ENCODE measurements at places on chromosomes 16 and 17. TPM values are rescaled to one million over a fixed set of nuclear protein-coding genes. Genes with fewer than 3 reads are reported as not detected.

- no peak for DNase-seq
Observed at GRCh38 chr16:53924331-53925106, 220.6 kb downstream of the FTO start.

The SULT1A2 gene
- total RNA-seq: 0.90 TPM

GRCh38 chr17:3531266-3532101, 26.1 kb downstream of the TRPV3 start:
- no peak for DNase-seq

DNA sequence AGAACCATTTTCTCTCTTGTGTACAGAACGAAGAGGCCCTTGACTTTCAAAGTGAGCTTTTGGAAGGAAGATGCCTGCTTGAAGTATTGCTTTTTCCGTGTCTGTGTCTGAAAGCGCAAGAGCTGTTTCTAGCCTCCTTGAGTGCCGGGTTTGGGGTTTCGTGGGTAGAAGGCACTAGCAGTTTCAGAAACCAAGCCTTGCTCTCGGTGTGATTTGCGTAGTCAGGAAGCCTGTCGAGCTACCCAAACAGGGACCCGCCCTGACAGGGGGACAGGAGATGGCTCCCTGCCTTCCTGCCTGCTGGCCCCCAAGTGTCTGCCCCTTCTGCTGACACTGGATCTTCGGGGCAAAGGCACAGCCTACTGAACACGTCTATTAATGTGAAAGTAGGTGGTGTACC, 322.0 kb downstream of the MAF start:
- DNase-seq: no peak

GRCh38 chr17:28875848-28876550, 21.2 kb downstream of the ERAL1 start:
- DNase-seq: no peak

Measured in mesothelial cell of epicardium (in vitro differentiated cells).